ENCODE measurements at places on chromosomes 11 and 22.
A peak's percentile ranks its signal among the peaks of the same experiment; 100 is the strongest.

DNA sequence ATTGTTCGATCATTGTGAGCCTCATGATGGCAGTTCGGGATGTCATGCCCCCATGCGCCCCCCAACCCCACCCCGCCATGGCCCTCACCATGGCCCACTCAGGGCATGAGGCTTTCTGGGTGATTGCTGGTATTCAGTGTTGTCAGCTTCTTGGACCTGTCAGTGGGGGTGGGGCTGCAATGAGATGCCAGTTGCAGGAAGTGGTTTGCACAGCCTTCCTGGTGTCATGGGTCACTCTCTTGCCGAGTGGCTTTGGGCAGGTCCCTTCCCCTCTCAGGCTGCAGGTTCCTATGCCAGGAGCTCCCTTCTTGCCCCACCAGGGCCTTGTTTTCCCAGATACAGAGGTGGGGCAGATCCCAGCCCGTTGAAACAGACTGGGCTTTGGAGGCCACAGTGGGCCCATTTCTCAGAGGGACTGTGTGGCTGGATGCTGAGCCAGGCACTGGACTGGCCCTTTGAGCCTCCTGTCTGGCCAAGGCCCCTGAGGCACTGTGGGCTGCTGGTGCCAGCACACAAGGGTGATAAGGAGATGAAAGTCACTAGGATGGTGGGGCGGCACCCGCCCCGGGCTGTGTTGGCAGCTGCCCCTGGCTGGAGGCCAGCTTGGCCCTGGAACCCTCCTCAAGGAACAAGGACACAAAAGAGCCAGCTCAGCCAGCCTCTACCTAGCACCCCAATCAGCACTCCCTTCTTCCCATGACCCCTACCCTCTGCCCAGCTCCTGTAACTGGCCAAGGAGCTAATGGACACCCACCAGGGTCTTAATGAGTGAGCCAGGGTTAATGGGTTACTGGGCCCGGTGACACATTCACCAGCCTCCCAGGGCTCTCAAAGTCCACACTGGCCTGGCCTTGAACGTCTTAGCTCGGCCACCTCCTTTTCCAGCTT is 1.5 kb upstream of the GGT1 start:
- DNase-seq = no peak

GRCh38 chr11:832529-833113 is at the start of gene CD151:
Gene CD151 (plus strand): TSS chr11:832952. CDS start chr11:836070, 3,118 bp downstream.
- no peak for DNase-seq

GRCh38 chr22:30606455-30607299 is at the start of gene TCN2:
Gene TCN2 (plus strand): TSS chr22:30607174. CDS start chr22:30607332, 158 bp downstream.
- no peak for DNase-seq

DNA sequence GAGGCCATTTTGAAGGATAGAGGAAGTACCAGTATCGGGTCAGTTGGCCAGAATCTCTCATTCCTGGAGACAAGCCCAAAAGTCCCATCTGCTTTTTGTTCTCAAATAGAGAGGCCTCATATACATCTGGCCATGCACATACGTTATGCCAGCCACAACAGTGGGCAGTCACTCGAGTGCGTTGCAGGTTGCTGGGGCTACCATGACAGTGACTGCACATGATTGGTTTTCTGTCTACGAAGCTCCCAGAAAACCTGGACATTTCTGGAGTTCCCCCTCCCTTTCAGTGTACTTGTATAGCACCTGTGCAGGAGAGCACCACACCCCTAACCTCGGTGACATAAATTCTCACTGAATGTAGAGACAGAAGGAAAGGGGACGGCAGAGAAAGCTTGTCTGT is 62.1 kb downstream of the C22orf31 start:
- DNase-seq = no peak

- no peak for DNase-seq
Observed at GRCh38 chr11:27025957-27026733, 14.5 kb upstream of the BBOX1 start.

DNA sequence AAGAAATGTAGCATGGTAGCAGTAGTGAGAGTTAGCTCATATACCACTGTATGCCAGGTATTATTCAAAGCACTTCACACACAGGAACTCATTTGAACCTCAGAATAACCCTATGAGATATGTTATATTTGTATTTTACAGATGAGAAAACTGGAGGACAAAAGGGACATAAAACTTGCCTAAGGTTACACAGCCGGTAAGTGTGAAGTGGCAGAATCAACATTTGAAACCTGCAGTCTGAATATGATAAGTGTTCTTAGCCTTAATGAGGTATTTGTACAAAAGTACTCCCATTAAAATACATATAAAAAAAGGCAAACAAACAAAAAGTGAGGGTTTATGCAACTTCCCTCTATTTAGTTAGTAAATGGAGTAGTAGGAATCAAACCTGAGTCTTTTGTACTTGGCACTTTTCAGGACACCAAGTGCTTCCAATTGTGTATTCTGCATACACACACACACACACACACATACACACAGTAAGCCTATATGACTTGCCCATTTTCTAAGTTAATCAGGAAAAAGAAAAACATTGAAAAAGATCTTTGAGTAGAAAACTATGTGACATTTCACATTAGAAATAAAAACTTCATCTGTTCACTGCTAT is 223.9 kb upstream of the FOLH1 start:
- DNase-seq = no peak

GRCh38 chr22:37905534-37906363 is at the start of gene MICALL1:
Gene MICALL1 (plus strand): TSS chr22:37906297. CDS start chr22:37906423, 126 bp downstream.
- peak; percentile 38 for DNase-seq

DNA sequence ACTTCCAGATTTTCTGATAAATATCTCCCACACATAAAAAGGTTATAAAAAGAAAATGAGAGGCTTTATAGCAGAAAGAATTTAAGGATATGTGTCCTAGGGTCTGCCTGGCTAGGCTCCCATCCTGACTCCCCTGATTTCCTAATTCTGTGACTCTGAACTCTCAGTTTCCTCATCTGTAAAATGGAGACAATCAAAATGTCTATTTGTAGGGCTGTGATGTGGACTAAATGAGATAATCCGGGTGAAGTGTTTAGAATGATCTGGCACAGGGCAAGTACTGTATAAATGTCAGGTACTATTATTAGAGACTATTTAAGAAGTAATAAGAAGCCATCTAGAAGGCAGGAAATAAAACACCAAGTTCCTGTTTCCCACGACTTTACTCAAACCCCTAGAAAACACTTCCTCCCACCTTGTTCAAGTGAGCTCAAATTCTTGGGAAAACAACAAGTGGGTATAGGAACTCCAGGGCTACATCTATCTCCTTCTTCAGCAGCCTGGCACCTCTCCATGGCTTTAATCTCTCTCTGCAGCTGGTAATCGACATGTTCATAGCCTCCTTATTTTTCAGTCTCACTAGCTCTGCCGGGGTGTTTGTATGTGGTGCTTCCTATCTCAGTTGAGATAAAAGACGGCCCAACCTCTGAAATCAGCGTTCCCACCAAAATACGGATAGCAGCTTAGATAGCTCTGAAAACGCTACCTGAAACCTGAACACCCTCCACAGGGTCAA is 6.7 kb downstream of the ASCC2 start:
- DNase-seq = no peak

Data from stimulated activated CD4-positive, alpha-beta T cell treated with anti-CD3 and anti-CD28 coated beads, TNF-alpha, amount 100 ng/mL, for 24 hours (primary cell).